Naive thymus-derived CD8-positive, alpha-beta T cell (primary cell): ENCODE measurements at places on chromosomes 12 and 14. TPM values are rescaled to one million over a fixed set of nuclear protein-coding genes. Genes with fewer than 3 reads are reported as not detected.

DNA sequence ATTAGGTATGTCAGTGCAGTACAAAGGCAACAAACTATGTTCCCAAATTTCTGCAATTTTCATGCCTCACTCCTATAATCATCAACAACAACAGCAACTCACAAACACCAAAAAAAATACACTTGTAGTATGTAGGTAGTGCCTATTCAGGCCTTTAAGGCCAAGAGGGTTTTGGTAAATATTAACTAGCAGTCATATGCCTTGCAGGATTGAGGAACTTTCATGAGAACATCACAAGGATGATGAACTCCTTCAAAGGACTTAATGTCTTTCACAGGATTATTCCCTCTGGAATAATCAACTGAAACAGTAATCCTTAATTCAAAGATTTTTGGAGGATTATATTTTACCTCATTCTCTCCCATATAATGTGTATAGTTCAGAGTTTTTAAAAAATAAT is 293.8 kb downstream of the NOVA1 start:
- H3K4me1 ChIP-seq = no peaks in the 10 kb centered on the region
- DNase-seq = no peak
- H3K27me3 ChIP-seq = no peaks in the 10 kb centered on the region
- no peaks in the 10 kb centered on the region for H3K36me3 ChIP-seq
- H3K27ac ChIP-seq = no peak overlapping the region

DNA sequence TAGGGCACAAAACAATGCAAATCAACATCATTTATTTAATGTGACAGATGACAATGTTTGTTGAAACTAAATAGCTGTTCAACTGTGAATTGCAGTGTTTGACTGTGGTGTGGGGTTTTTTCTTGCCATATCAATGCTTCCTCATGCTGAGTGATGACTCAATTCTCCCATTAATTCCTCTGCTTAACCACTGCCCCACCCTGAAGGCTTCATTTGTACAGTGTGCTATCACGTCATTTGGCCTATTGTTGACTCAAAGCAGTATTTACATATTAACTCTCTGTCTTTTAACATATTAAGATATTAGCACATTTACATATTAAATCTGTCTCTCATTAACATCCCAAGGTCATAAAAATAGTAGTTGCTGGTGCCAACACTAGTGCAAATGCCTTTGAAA is 164.8 kb upstream of the NRXN3 start:
- H3K4me1 ChIP-seq = no peaks in the 10 kb centered on the region
- H3K4me3 ChIP-seq = no peak overlapping the region
- no peak overlapping the region for H3K27ac ChIP-seq
- DNase-seq = no peak
- peaks cover 1% of the 10 kb centered on the region for H3K27me3 ChIP-seq

- no peaks in the 10 kb centered on the region for H3K4me1 ChIP-seq
- no peak overlapping the region for H3K27ac ChIP-seq
- H3K27me3 ChIP-seq = peaks cover 4% of the 10 kb centered on the region
- DNase-seq = no peak
- H3K36me3 ChIP-seq = no peaks in the 10 kb centered on the region
Measured at GRCh38 chr12:21907948-21908837, 33.0 kb downstream of the ABCC9 start.

- H3K27ac ChIP-seq = no peak overlapping the region
- no peak for DNase-seq
- no peaks in the 10 kb centered on the region for H3K36me3 ChIP-seq
Measured at GRCh38 chr12:15855646-15856045, 26.5 kb upstream of the STRAP start.

- no peak overlapping the region for H3K27ac ChIP-seq
- H3K4me3 ChIP-seq = no peak overlapping the region
- DNase-seq = no peak
- peaks cover 5% of the 10 kb centered on the region for H3K36me3 ChIP-seq
- no peaks in the 10 kb centered on the region for H3K4me1 ChIP-seq
Measured at GRCh38 chr12:30806989-30807694, 52.4 kb upstream of the CAPRIN2 start.

- no peak overlapping the region for H3K4me3 ChIP-seq
- no peaks in the 10 kb centered on the region for H3K27me3 ChIP-seq
- no peaks in the 10 kb centered on the region for H3K4me1 ChIP-seq
- DNase-seq = no peak
- H3K36me3 ChIP-seq = no peaks in the 10 kb centered on the region
- H3K27ac ChIP-seq = no peak overlapping the region
Measured at GRCh38 chr12:99267038-99267437, 380.5 kb upstream of the GARIN6 start.

DNA sequence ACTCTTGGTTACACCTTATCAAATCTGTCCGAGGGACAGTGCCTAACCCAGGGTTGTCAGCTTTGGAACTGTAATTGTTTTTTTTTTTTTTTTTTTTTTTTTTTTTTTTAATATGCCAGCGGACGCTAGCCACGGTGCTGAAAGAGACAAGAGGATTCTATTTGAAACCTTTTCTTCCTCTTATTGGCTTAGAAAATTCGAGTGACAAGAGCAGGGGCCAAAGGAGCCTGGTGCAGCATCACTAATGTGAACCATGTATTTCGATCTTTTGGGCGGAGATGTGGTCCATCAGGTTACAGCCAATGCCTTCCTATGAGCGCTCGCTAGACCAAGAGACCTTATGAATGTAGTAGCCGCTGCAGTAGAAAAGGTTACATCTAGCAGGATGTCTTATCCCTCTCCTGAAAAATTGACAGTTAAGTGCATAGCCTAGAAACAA is 922 bp downstream of the PTPRR start:
- no peak overlapping the region for H3K4me3 ChIP-seq
- H3K27me3 ChIP-seq = peaks cover 30% of the 10 kb centered on the region
- H3K27ac ChIP-seq = no peak overlapping the region
- no peaks in the 10 kb centered on the region for H3K4me1 ChIP-seq
- H3K36me3 ChIP-seq = no peaks in the 10 kb centered on the region

DNA sequence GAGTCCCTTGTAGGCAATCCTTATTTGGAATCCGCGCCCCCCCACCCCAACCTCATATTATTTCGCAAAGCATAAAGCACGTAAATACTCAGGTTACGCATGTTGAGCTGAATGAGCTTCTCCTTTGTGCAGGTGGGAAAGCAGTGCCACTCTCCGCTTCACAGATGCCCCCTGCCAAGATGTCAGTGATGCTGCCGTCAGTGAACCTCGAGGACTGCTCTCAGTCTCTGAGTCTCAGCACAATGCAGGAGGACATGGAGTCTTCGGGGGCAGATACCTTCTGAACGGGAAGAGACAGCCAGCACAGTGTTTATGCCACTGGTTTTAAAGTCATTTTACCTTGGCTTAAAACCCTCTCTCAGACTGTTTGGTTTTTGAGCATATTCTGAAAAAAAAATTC is 90.1 kb upstream of the DACT1 start:
- no peaks in the 10 kb centered on the region for H3K4me1 ChIP-seq
- peaks cover 25% of the 10 kb centered on the region for H3K36me3 ChIP-seq
- DNase-seq = no peak

- H3K4me3 ChIP-seq = no peak overlapping the region
- H3K27me3 ChIP-seq = no peaks in the 10 kb centered on the region
- no peak overlapping the region for H3K27ac ChIP-seq
- H3K4me1 ChIP-seq = no peaks in the 10 kb centered on the region
- peaks cover 23% of the 10 kb centered on the region for H3K36me3 ChIP-seq
Measured at GRCh38 chr14:80653956-80654355, 287.6 kb downstream of the CEP128 start.

- H3K4me3 ChIP-seq = no peak overlapping the region
- H3K36me3 ChIP-seq = peaks cover 36% of the 10 kb centered on the region
- peaks cover 4% of the 10 kb centered on the region for H3K4me1 ChIP-seq
- peak overlapping the region; percentile 24 for H3K27ac ChIP-seq
Measured at GRCh38 chr12:116094475-116094874, 183.0 kb downstream of the MED13L start.

GRCh38 chr12:113461666-113462065 is 10.0 kb downstream of the LHX5 start:
- H3K4me1 ChIP-seq = peaks cover 26% of the 10 kb centered on the region
- DNase-seq = no peak
- H3K36me3 ChIP-seq = no peaks in the 10 kb centered on the region
- no peak overlapping the region for H3K4me3 ChIP-seq
- peaks cover 64% of the 10 kb centered on the region for H3K27me3 ChIP-seq

- H3K4me1 ChIP-seq = peaks cover 59% of the 10 kb centered on the region
- no peaks in the 10 kb centered on the region for H3K27me3 ChIP-seq
- H3K27ac ChIP-seq = peak overlapping the region; percentile 56
Measured at GRCh38 chr12:92408072-92408900, 262.6 kb upstream of the BTG1 start.

DNA sequence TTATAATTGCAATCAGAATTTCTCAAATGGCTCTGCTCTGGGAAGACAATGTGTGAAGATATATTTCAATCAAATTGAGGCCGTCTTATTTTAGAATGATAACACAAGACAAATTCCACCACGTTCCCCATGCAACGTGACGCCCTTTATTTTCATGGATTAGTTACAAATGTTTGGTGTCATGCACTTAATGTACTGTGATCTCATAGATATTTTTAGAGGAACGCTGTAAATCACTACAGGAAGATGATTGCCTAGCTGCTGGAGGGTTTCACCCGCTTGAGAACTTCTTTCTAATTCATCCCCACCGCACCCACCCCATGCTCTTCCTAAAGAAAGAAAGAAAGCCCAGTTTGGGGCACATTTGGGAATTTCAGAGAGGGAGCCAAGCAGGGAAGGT is 117.2 kb downstream of the PLXNC1 start:
- peaks cover 57% of the 10 kb centered on the region for H3K4me1 ChIP-seq

DNA sequence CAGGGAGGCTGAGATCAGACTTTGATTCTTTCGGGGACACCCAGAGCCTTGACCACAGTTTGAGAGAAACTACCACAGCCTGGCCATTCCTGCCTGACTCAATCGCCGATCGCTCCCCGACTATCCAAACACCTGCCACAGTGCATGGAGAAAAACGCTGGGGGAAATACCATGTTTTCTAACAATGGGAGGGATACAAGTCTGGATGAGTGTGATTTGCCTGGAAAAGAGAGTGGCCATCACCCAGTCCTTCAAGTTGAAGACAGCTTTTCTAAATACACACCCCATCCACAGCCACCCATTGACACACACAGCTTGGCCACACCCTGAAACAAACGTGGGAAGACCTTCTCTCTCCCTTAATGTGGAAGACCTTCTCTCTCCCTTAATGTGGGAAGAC is 6.7 kb upstream of the VASH1 start:
- H3K4me1 ChIP-seq = no peaks in the 10 kb centered on the region
- no peak overlapping the region for H3K27ac ChIP-seq
- H3K4me3 ChIP-seq = no peak overlapping the region
- H3K36me3 ChIP-seq = no peaks in the 10 kb centered on the region

DNA sequence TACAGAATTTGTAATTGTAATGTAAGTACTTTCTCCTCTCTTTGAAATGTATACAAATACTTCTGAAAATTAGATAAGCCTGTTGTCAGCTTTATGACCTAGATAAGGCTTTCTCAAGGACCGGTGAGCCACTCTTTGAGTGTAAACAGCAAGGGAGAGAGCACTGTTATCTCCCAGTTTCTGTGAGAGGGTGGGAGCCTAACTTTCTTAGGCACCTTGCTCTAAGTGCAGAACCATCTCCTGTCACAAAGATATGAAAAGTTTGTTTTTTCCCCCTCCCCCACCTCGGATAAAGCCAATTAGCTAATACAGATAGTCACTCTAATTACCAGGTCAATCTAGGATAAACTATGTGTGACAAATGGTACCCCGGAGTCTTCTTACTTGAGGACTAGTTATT is 35.8 kb downstream of the CAPS2 start:
- no peak for DNase-seq
- no peaks in the 10 kb centered on the region for H3K4me1 ChIP-seq
- no peak overlapping the region for H3K4me3 ChIP-seq
- H3K27ac ChIP-seq = no peak overlapping the region

GRCh38 chr12:131092901-131093603 is 139.3 kb downstream of the ADGRD1 start:
- peaks cover 2% of the 10 kb centered on the region for H3K27me3 ChIP-seq
- H3K4me1 ChIP-seq = peaks cover 7% of the 10 kb centered on the region
- no peak for DNase-seq
- H3K27ac ChIP-seq = no peak overlapping the region

Gene CABP1
- 0.34 TPM for total RNA-seq

Gene KCNC2
- total RNA-seq = not detected

Gene ANO2
- total RNA-seq = not detected
